Activated naive CD4-positive, alpha-beta T cell treated with anti-CD3 and anti-CD28 coated beads, Interleukin-2, amount 50 U/mL, for 72 hours (primary cell): ENCODE measurements at places on chromosomes 2 and 18.
A peak's percentile ranks its signal among the peaks of the same experiment; 100 is the strongest.

- peak; percentile 2 for DNase-seq
Measured at GRCh38 chr2:240466579-240467148, 31.2 kb downstream of the GPC1 start.

GRCh38 chr2:368386-368785 is 80.5 kb upstream of the ALKAL2 start:
- DNase-seq: no peak

- no peak for DNase-seq
Measured at GRCh38 chr2:29455200-29455860, 340.1 kb downstream of the CLIP4 start.

- no peak for DNase-seq
Measured at GRCh38 chr2:232777276-232777675, 911 bp upstream of the KCNJ13 start.

GRCh38 chr2:112621790-112622527 is 23.8 kb upstream of the SLC20A1 start:
- no peak for DNase-seq

DNA sequence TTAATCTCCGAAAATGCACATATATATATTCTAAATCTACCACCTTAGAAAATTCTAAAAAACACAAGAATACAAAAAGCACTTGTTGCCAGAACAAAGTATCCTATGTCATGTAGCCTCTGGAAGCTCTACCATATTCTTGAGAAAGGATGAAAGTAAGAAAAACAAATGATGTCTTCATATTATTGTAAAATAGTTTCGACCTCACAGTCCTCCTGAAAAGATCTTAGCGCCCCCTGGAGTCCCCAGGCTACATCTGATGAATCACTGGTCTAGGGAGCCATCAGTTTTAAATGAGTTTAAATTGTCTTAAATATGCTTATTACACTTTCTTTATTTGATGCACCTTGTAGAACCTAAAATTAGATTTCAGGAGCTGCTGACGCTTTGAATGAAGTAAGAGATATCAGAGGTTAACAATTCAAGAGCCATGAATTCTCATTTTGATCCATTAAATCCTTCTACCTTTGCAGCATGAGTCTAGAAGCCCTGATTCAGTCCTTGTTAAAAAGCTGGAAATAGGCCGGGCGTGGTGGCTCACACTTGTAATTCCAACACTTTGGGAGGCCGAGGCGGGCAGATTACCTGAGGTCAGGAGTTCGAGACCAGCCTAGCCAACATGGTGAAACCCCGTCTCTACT is 138.8 kb downstream of the MCFD2 start:
- DNase-seq: no peak

GRCh38 chr2:170461889-170462288 is 253.2 kb upstream of the SP5 start:
- no peak for DNase-seq

DNA sequence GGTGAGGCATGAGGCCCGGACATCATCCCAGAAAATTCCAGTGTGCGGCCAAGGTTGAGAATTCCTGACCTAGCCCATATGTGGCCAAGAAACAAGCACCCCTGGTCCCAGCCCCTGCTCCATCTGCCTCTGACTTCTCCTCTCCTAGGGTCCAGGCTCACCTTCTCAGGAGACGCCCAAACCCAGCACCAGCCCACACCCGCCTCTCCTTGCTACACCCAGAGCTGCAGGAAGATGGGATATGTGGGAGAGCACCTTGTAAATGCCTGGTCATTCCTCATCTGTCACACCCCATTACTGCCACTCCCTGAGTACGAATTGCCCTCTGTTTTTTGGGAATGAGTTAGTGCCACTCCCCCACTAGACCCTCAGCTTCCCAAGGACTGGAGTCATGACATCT is 7.3 kb upstream of the ATP6V1B1 start:
- DNase-seq: no peak

DNA sequence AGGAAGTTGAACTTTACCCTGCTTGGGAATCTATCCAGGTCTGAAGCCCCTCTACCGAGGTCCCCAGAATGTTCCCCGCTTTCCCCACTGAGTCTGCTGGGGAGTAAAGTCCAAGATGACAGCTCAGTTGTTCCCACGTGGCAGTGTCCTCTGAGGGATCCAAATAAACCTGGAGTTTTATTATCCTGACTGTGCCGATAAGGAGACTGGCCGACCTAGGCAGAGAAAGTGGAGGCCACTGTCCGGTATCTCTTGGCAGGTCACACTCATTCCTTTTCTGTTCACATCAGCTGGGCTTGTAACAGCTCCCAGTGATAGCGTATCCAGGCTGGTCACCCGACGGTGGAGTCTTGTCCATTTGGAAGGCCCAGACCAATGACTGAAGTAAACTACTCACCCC is 27.5 kb upstream of the C18orf32 start:
- no peak for DNase-seq

DNA sequence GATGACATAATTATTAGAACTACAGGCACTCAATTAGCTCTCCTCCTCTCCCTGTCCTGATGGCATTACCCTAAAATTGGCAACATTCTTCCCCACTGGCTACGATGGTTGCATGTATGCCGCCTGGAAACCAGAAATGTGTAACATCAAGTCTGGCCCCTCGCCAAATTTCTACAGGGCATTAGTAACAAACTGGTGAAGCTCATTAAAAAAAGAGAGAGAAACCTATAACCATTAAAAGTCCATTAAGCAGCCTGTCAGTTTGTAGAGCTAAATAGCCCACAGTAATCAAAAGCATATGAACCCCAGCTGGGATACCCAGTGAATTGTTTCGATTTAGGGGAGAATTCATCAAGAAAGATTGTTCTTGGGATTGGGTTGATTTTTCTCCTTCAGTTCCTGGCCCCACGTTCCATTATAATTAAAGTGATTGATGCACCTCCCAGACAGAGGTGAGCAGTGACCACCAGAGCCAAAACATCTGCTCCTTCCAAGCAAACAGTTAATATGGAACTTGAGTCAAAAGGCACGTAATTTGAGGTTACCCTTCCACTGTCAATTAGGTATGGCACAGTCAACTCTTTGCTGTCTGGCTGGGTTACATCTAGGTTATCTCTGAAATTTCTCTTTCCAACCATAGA is 208.6 kb downstream of the C1D start:
- DNase-seq: no peak

DNA sequence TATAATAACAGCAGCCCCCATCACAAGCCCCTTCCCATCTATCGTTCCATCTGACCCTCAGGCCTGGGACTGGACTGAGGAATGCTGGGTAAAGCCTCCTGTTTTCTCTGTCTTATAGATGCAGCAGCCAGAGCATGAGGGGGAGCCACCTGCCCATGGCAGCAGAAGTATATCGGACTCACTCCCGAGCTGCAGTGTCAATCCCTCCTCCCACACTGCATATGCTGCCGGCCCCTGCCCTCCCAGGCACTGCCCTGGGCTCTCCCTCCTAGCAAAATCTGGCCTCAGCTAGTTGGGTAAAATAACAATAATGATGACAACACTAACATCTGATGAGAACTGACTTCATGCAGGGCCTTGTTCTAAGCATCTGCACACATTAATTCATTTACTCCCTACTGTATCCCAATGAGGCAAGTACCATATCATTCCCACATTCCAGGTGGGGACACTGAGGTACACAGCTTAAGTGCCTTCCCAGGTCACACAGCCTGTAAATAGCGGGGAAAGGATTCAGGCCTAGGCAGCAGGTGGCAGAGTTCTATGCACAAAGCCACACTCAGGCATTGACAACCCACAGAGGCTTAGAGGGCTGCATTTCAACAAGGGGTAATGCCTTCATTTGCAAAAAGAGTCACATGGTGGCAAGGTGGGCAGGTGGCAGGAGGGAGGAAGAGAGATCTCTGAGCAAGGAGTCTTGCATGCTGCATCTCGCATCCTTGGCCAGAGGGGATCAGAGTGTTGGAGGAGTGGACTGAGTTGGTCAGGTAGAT is 190.0 kb downstream of the ZBTB7C start:
- DNase-seq: no peak
